ENCODE measurements at places on chromosomes 3 and 15.
A peak's percentile ranks its signal among the peaks of the same experiment; 100 is the strongest.

- DNase-seq: no peak
Measured at GRCh38 chr3:98900265-98901118, 1.0 kb downstream of the DCBLD2 start.

DNA sequence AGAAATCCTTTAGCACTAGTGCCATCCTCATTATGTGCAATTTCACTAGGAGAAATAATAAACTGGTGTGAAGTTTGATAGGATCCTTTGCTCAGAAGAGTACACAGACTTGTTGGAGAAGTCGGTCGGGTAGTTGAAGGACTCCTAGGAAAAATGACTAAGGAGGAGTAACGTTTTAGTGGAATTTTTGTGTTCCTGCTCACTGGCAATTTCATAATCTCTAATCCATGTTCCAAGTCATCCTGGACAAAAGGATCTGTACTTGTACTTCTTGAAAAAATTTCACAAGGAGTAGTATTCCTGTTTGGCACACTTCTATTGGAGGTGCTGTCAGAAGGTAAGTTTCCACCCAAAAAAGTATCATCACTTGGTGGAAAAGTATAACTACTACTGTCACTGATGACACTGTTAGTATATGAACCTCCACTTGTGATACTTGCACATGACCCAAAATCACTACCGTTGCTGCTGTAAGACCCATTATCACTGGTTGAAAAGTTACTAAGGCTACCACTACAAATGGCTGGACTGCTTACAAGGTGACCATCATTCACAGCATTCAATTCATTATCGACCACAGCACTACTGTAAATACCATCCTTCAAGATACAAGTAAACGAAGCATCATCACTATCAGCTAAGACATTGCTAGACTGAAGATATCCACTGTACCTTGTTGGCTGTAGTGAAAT, 77.4 kb downstream of the NEDD4 start:
- no peak for DNase-seq

- DNase-seq: no peak
Measured at GRCh38 chr15:64324165-64324877, 31.7 kb downstream of the CSNK1G1 start.

GRCh38 chr3:184354121-184354728, 7.2 kb downstream of the CLCN2 start:
- no peak for DNase-seq

DNA sequence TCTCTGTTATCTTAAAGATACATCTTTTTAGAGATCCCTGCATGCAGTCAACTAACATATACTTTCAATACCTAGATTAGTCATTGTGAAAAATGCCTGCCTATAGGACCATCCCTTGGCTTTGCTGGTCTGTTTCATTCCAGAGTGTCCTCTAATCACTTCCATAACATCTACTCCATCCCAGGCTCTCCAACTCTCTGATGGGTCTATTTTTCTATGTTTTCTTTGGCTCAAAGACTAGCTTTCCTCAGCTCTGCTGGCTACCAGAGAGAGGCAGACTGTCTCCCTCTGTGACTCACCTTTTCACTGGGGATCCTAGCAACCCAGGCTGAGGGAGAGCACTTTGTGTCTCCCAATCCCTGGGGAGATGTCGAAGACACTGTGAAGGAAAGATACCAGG, 547.7 kb upstream of the MCTP2 start:
- DNase-seq: no peak

- peak; percentile 37 for DNase-seq
Measured at GRCh38 chr3:43537225-43537624, 84.6 kb downstream of the ANO10 start.

DNA sequence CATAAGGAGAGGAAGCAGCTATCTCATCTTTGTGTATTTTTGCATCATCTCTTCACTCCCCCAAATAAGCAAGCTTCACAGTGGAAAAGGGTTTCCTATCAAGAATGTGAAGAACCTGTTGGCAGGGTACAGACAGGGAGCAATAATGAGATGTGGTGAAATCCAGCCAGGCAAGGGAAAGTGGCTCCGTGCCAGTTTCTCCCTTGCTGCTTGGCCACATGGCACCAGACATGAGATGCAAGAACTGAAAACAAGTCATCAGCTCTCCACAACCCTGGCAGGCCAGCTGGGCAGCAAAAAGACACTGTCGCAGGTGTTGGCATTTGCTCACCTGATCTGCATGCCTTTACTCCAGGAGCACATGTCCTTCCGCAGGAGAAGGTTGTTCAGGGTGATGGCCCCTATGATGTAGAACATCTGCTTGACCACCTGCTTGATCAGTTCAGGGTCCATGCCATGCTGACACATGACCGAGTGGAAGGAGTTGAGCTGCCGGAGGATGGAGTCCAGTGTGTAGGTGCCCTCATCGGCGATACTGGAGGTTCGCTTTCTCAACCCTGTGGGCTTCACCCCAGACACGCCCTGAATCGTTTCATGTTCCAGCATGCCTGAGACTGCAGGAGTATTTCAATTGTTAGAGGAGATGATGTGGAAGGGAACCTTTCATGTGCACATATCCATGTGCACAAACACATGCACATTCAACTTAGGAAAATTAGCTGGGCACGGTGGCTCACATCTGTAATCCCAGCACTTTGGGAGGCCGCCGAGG, 23.3 kb upstream of the MYO5C start:
- peak; percentile 86 for DNase-seq

- no peak for DNase-seq
Measured at GRCh38 chr3:86828751-86829150, 162.2 kb downstream of the VGLL3 start.

- no peak for DNase-seq
Measured at GRCh38 chr3:175105066-175105465, 245.9 kb downstream of the NAALADL2 start.

- no peak for DNase-seq
Measured at GRCh38 chr15:65052956-65053355, 7.8 kb downstream of the SLC51B start.

GRCh38 chr3:57169872-57170623, 4.9 kb upstream of the IL17RD start:
- peak; percentile 50 for DNase-seq

DNA sequence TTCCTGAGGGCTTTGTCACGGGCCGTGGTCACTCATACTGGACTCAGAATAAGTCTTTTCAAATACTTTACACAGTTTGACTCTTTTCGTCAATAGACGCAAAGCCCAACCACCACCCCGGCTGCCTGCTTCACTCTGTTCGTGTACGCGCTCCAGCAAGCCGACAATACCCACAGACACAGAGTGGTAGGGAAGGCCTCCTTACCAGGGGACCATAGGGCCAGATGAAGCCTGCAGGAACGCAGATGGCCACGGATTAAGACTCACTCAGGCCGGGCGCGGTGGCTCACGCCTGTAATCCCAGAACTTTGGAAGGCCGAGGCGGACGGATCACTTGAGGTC, 29.7 kb downstream of the EFCAB12 start:
- DNase-seq: no peak

GRCh38 chr3:117234331-117234730, 524.8 kb downstream of the TUSC7 start:
- no peak for DNase-seq

GRCh38 chr15:68228143-68228970, 1.2 kb downstream of the CLN6 start:
- no peak for DNase-seq

- no peak for DNase-seq
Measured at GRCh38 chr3:134090031-134090430, 60.3 kb upstream of the SLCO2A1 start.

DNA sequence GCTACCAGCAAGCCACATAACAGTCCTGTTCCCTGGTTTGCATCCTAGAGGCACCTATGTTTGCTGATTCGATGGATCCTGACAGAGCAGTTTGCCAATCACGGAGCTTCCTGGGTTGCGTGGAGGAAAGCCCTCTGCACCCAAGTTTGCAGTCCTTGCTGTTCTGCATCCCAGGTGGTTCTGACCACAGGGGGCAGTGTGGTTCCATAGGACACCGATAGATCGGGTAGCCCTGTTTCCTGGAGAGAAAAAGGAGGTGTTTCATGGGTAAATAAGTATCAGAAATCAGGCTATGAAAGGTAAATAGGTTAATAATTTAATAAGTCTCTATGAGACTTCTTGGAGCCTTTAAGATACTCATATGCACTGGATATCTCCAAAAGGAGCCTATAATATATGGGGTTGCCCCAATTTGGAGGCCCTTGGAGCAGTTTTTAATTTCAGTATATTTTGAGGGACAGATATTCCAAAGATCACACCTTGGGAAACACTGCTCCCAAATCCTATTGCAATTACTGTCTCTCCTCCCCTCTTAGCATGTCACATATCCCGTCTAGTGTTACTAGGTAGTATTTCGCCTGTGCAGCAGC, 194.6 kb upstream of the TPM1 start:
- peak; percentile 58 for DNase-seq

DNA sequence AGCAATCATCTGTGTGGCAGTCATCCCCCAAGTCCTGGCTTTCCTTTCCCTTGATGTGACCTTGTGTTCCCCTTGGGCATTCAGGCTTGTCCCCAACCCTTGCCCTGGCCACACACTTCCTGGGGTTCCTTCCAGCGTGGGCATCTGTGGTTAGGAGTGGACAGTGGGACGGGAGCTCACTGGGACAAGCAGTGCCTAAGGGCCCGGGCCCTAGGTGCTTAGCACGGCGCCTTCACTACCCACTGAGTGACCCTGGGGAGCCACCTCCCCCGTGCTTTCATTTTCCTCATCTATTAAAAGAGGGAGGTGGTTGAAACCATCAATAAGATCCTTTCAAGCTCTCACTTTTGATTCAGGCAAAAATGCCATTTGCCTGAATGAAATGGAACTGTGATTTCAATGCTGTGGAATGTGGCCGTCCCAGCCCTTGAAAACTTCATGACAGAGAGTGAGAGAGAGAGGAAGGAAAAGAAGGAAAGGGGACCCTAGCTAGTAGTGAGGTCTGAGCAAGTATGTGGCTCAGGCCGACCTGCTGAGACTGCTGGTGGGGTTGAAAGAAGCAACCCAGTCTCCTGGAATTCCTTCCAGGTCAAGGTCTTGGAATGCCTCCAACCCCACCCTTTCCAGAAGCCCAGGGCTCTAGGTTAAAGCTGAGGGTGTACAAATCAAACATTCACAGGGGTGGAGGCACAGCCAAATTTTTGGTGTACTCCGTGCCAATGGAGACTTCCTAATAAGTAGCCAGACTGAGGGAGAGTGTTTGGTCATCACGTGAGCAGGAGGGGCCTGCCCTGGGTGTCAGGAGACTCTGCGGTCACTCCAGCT, 302.9 kb downstream of the TLE3 start:
- no peak for DNase-seq

All from cerebellum (tissue), 4 donors.